ENCODE measurements at places on chromosomes 5 and 9.
A peak's percentile ranks its signal among the peaks of the same experiment; 100 is the strongest.

- DNase-seq = no peak
Measured at GRCh38 chr5:142771666-142772065, 1.5 kb downstream of the ARHGAP26 start.

DNA sequence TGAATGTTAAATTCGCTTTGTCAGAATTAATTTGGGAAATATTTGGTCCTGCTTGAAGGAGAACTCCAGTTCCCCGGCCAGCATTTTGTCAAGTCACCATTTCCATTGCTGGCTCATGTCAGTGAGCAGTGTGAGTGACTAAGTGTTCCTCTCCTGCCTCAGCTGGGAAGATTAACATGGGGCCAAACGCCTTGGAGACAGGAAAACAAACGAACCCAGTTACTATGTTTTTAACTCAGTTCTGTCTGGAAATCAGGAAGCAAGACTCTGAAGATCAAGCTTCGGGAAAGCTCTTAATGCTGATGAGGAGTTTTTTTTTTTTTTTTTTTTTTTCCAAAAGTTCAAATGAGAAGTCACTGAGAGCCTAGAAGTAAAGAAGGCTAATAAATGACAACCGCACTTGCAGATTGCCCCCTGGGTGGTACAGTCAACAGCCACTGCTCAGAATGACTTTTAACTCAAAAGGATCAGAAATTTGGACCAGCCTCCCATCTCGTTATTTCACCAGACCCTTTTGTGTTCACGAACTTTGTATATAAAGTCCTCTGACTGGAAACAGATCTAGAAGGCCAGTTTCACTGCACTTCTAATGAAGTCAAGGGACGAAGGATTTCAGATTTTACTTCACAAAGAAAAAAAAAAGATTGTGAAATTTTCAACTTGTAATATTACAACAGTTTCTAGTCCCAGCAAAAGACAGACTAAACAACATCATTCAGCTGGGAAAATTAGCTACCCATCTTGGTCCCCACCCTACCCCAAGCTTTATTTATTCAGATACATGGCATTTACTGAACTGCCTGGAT lies 121.3 kb downstream of the LHFPL2 start:
- peak; percentile 85 for DNase-seq

- no peak for DNase-seq
Measured at GRCh38 chr9:125442452-125442851, 180.8 kb downstream of the GAPVD1 start.

DNA sequence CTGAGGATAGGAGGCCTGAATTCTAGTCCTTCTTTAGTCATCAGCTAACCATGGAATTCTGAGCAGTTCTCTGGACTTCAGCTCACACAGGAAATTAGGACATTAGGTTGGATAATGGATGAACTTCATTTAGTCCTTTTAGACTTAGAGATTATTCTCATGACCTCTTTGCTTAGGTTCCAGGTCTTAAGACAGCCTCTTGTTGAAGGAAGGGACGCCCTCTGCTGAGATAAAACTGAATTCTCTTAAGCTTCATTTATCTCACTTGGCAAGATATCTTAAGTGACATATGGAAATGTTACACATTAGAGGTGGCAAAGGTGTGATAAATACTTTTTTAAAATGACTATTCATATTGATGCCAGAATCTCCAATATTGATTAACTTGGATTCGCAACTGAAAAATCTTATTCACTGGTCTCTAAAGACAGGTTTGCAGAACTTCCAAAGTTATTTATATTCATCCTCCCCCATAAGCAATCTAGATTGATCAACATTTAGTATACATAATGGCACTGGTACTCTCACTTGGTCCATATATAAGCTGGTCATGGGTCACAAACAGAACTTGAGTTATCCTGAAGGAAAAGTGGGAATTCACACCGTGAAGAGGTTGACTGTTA lies 16.9 kb upstream of the ZNF366 start:
- DNase-seq = no peak

GRCh38 chr9:129777769-129778130 lies 24.9 kb upstream of the PTGES start:
- DNase-seq = no peak

GRCh38 chr9:131319486-131319885 lies 30.0 kb downstream of the PLPP7 start:
- peak; percentile 81 for DNase-seq

- no peak for DNase-seq
Measured at GRCh38 chr5:51389288-51389576, 6.0 kb downstream of the ISL1 start.

- DNase-seq = no peak
Measured at GRCh38 chr9:133959966-133960567, 32.1 kb downstream of the VAV2 start.

- no peak for DNase-seq
Measured at GRCh38 chr9:118640836-118641560, 728.2 kb downstream of the BRINP1 start.

GRCh38 chr9:75488719-75489110 lies 400.4 kb downstream of the OSTF1 start:
- DNase-seq = no peak

- DNase-seq = no peak
Measured at GRCh38 chr5:100407053-100407452, 128.1 kb upstream of the FAM174A start.

DNA sequence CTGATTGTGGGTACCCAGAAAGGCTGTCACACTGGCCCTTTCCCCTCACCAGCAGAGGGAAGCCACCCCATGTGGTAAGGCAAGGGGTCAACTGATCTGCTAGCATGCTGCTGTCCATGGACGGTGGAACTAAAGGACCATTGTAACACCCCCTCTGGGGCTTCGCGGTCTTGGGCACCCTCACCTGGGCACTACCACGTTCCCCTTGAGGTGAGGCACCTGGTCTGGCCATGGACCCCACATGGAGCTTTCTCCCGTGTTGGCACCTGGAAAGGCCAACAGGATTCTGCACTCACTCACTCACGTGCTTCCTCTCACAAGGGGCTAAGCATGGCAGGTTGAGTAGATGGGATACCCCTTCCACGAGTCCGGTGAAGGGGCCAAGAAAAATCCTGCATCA lies 72.0 kb upstream of the RFX3 start:
- DNase-seq = no peak

DNA sequence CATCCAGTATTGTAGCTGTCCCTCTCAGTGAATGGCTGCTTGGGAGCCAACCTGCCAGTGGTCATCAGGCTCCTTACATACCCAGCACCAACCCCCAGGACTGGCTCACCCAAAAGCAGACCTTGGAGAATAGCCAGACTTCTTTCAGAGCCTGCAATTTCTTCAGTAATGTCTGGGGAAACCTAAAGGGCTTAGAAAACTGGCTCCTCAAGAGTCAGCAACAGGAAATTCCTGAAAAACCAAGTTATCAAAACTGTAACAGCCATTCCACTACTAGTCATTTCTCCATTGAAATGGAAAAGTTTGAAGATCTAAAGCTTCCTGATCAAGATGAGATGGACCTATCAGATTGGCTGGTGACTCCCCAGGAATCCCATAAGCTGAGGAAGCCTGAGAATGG lies 12.3 kb upstream of the STING1 start:
- DNase-seq = no peak

DNA sequence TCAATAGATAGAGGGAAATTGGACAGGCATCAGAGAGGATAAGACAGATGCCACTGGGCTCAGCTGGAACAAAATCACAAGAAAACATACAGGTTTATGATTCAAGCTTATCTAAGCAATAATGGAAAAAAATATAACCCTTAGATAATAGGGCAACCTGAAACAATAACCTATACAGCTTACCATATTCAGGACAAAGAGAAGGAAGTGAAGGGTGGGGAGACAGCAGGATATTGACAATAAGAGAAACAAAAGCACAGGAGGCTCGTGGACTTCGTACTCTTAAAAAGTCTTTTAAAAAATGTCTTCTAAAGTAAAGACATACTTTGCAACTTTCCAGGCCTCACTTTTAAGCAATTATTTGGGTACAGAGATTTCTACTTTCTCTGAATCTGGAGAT lies 225.3 kb downstream of the NTRK2 start:
- DNase-seq = no peak

- no peak for DNase-seq
Measured at GRCh38 chr9:35940458-35941407, 17.2 kb downstream of the OR2S2 start.

GRCh38 chr5:129652349-129653056 lies 95.4 kb upstream of the MINAR2 start:
- no peak for DNase-seq

GRCh38 chr5:123092696-123093095 lies 3.7 kb downstream of the PRDM6 start:
- no peak for DNase-seq

DNA sequence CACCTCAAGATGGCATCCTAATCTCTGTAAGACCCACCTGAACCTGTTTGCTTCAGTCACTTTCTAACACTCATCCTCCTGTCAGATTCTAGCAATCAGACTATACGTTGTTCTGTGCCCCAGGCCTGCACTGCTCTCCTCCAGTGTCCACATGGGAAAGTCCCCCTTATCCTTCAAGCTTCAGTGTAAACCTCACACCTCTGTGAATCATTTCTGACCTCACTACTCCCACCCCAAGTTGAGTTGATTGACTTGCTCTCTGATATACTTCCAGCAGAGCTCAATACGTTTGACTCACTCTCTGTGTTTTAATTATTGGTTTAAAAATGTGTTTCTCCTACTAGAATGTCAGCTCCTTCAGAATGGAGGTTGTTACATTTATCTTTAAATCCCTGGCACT lies 240.2 kb downstream of the FBXL17 start:
- no peak for DNase-seq

DNA sequence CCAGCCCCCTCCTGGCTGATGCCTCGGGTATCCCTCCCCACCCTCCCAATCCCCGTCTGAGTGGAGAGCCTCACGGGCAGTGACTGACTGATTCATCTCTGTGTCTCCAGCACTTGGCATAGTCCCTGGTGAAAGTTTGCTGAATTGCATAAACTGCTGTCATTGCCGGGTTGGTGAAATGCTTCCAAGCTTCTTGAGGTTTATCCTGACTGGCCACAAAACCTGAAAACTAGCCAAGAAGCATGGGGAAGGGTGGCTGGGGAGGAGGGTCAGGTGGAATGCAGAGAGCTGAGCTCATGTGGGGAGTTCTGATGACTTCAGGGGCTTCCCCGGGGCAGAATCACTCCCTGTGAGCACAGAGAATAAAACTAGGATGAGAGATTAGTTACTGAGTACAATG lies 56.9 kb upstream of the GGTA1 start:
- DNase-seq = peak; percentile 81

DNA sequence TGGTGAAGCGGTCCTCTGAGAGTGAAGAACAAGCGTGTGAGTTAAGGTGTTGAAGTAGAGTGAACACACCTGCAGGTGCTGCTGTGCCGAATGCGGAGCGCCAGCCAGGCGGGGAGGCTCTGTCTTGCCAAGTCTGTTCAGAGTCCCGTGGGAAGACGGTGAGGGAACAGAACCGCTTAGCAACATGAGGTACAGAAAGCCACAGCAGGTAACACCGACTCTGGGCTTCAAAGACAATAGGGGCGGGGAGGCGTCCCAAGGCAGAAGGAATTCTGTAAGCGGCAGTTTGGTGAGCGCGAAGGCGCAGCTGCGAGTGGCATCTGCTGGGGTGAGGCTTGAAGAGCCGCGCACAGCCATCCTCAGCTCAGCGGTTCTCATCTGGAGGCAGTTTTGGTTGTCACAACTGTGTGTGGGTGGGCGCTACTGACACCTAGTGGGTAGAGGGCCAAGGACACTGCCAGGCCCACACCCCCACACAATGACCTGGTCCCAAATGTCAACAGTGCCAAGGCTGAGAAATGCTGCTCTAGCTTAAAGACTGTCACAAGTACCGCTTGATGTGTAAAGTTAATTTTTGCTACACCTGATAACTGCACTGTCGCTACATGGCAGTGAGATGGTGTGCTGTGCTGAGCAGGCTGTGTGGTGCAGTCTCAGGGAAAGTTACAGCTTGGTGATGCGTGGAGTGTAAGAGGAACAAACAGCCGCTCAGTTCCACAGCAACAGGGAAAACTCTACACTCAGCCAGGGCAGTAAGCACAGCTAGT lies 67.4 kb upstream of the TBC1D9B start:
- DNase-seq = peak; percentile 45

Data from left hindlimb (tissue), 1 donor.